ENCODE measurements at places on chromosomes 7 and 10.

DNA sequence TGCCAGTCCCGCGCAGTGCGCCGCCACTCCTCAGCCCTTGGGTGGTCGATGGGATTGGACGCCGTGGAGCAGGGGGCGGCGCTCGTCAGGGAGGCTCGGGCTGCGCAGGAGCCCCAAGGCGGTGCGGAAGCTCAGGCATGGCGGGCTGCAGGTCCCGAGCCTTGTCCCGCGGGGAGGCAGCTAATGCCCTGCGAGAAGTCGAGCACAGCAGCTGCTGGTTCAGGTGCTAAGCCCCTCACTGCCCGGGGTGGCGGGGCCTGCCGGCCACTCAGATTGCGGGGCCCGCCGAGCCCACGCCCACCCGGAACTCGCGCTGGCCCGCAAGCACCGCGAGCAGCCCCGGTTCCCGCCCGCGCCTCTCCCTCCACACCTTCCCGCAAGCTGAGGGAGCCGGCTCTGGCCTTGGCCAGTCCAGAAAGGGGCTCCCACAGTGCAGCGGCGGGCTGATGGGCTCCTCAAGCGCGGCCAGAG is 14.4 kb upstream of the WASL start:
- no peak for DNase-seq

- DNase-seq: no peak
Observed at GRCh38 chr10:97892939-97893338, 43.3 kb downstream of the GOLGA7B start.

DNA sequence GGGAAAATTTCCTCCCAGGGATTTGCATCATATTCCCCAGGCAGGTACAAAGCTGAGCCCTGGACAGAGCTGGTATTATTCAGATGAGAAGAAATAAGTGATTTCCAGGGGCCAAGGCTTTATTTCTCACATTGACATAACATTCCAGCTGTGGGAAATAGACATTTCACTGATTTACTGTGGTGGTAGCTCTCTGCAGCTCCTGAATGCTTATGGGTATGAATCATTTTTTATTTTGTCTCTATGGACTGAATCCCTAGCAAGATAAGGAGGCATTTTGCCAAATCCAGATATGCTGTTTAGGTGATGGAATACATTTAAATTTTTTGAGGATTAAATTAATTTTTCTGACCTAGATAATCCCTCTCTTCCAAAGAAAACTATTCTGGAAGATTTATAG is 97.9 kb downstream of the MTPN start:
- peak; percentile 58 for DNase-seq

- DNase-seq: no peak
Observed at GRCh38 chr10:84348860-84349259, 20.5 kb downstream of the CCSER2 start.

All from non-pigmented ciliary epithelial cell (primary cell).